ENCODE measurements at places on chromosomes 5 and 9.

GRCh38 chr5:1436681-1437080 is 8.6 kb downstream of the SLC6A3 start:
- no peak for DNase-seq

- DNase-seq: no peak
These were observed 201.0 kb upstream of the VLDLR start for GRCh38 chr9:2420543-2420942.

DNA sequence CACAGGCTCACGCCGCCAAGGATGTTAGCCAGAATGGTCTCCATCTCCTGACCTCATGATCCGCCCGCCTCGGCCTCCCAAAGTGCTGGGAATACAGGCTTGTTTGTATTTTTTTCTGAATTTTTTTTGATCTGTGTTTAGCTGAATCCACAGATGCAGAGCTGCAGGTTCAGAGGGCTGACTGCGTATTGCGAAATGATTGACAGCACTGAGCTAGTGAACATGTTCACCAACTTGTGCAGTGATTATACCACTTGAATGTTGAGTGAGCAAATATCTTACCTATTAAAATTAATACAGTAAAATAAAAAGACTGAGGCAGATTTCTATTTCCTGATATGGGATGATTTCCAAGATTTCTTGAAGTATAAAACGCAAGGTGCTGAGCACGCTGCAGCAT is 123.1 kb upstream of the PHYKPL start:
- no peak for DNase-seq

GRCh38 chr5:109620651-109621050 is 69.1 kb upstream of the MAN2A1 start:
- no peak for DNase-seq

- DNase-seq: no peak
These were observed 64.4 kb downstream of the MAP1B start for GRCh38 chr5:72171667-72172066.

- DNase-seq: no peak
These were observed 259.6 kb upstream of the NR4A3 start for GRCh38 chr9:99561961-99562565.

DNA sequence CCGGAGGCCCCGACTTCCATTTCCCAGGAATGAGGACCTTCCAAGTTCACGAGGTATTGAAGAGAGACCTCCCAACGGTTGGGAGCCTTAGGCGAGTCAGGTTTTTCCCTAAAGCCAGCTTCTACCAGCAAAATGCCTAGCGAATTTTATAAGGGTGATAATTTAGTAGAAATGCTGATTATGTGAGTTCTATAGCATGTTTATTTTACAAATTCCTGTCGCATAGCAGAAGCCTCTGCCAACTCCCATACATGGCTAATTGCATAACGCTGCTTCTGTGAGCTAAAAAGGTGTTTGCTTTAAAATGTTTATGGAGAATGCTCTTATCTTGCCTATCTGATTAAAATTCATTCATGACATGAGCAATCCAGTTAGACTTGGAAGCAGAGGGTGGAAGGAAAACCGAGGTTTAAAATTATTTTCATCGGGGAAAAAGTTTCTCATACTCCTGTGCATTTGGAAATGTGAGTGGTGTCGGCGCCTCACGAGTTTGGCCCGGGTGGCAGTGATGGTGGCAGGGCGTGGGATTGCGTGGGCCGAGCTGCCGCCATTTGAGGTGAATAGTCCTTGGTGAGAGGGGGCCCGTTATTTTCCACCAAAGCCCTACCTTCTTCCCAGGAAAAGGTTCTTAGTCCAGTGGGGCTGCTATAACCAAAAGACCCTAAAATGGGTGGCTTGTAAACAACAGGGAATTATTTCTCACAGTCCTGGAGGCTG is 104.4 kb upstream of the FCN2 start:
- DNase-seq: no peak

DNA sequence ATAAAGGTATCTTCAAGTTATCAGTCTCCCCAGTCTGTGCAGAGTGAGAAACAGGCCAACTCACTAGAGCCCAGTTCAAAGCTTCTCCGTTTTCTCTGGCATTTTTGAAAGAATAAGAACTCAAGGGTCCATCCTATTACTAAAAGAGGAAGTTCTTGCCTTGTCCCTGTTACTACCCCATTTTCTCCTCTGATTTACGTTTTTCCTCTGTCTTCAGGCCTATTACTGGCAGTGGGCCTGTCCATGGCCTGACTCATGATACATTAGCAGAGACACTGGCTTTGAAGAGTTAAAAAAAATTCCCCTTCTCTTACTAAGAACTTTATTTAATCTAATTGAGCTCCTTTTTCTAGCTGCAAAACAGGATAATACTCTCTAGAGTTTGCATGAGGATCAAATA is 624.0 kb upstream of the KLF4 start:
- no peak for DNase-seq

- DNase-seq: no peak
These were observed 358.5 kb upstream of the RGMB start for GRCh38 chr5:98414938-98415337.

GRCh38 chr9:109387856-109388255 is 67.0 kb upstream of the EPB41L4B start:
- no peak for DNase-seq

DNA sequence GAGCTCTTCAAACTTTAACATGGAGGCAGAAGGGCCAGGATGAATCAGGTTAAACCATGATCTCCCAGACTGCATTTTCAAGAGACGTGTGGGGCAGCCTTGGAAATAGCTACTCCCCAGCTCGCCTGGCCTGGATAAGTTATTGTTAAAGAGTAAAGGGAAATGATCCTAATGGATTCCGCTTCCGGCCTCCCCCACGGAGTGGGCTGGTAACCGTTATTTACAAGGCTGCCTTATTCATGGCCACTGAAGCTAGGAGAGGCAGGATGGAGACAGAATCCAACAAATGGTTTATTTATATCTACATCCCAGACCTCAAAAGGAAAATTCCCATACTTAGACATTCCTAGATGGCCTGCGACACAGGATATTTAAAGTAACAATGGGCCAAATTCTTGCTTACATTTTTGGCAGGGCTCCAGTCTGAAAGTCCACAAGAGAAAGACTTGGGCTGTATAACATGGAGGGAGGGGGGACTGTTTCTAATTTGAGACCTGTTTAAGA is 27.9 kb downstream of the SPRY4 start:
- DNase-seq: no peak

DNA sequence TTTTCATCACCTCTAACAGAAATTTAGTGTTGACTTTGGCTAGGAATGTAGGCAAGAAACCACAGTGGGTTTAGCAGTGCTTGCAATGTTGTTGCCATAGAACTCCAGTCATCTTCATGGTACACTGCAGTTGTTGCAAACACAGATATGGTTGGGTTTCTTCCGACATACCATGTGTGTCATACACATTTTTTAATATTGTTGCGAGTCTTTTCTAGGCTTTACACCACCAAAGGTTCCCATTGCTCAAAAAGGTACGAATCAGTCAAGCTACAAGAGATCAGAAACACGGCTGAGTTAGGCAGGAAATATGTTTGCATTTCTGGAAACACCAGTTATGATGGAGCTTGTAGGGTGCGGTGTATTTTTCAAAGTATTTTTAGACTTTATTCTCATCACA is 172.4 kb downstream of the SYK start:
- DNase-seq: no peak

- DNase-seq: no peak
These were observed 799.0 kb downstream of the TLR4 start for GRCh38 chr9:118503236-118503635.

- no peak for DNase-seq
These were observed 28.7 kb downstream of the ANXA1 start for GRCh38 chr9:73180403-73180802.

- peak; percentile 60 for DNase-seq
These were observed 811 bp upstream of the ARRDC3 start for GRCh38 chr5:91383956-91384300.

GRCh38 chr5:54323495-54323894 is 13.1 kb upstream of the ARL15 start:
- peak; percentile 56 for DNase-seq

GRCh38 chr5:161400583-161400982 is 145.9 kb downstream of the GABRB2 start:
- DNase-seq: no peak

- DNase-seq: no peak
These were observed 2.8 kb upstream of the ZNF462 start for GRCh38 chr9:106859957-106860720.

GRCh38 chr5:158354958-158355357 is 496.0 kb upstream of the CLINT1 start:
- DNase-seq: no peak

DNA sequence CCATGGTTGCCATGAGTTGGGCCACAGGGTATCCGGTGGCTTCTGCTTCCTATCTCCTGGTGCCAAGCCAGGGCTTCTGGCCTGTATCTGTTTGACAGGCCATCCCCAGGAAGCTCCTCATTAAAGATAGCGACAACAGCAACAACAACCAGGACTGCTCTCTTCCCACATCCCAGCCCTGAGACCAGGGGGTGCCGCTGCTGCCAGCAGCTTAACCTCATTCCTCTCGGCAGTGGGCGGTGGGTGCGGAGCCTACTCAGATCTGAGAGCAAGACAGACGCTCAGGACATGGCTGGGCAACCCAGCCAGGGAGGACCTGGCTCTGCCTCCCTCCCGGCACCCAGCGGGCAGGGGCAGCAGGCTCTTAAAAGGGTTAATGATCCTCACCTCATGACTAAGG is 98.3 kb downstream of the PSD2 start:
- DNase-seq: no peak

GRCh38 chr5:161042443-161042842 is 190.4 kb upstream of the ATP10B start:
- no peak for DNase-seq

GRCh38 chr5:8766448-8766847 is 779.4 kb downstream of the SEMA5A start:
- no peak for DNase-seq

DNA sequence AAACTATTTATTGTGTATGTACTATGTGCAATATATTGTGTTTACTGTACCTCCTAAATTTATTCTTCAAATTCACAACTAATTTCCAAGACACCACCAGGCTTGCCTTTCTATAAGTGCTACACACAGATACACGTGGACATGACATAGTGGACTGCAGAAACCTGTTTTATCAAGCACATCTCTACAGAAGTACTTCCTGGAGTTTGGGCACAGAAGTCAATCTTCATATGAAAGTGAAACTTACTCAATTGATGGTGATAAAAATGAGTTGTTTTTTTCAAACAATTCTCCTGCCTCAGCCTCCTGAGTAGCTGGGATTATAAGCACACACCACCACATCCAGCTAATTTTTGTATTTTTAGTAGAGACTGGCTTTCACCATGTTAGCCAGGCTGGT is 57.6 kb downstream of the NLN start:
- DNase-seq: no peak

- no peak for DNase-seq
These were observed 108.0 kb downstream of the PAM start for GRCh38 chr5:102863058-102863457.
